Germinal center (tissue), 1 donor: ENCODE measurements at places on chromosomes 7 and 10.

DNA sequence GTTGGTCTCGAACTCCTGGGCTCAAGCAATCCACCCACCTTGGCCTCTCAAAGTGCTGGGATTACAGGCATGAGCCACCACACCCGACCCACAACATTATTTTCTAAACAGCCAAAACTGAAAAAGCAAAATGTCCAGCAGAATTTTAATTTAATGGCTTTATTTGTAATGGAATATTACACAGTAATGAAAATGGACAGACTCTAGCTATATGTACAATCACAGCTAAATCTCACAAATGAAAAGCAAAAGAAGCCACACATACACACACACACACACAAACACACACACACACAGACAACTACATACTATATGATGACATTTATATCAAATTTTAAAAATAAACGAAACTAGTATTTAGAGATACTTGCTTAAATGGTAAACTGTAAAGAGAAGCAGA lies 18.7 kb downstream of the ARHGAP19 start:
- no peak for DNase-seq

DNA sequence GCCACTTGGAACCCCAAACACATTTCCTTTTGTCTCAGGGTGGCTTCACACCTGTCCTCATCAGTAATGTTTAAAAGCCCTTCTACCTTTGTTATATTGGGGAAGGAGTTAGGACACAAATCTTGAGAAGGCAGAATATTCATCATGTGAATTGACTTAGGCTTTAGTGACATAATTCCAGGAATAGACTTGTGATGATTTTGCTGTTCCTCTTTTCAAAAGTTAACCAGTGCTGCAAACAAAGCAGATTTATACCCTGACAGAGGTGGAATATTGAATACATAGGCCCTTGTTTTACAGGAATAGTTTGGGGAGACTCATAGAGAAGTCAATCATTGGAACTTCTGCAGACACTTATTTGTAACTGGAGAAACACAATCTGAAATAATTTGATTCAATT lies 27.0 kb downstream of the ZNF786 start:
- no peak for DNase-seq

DNA sequence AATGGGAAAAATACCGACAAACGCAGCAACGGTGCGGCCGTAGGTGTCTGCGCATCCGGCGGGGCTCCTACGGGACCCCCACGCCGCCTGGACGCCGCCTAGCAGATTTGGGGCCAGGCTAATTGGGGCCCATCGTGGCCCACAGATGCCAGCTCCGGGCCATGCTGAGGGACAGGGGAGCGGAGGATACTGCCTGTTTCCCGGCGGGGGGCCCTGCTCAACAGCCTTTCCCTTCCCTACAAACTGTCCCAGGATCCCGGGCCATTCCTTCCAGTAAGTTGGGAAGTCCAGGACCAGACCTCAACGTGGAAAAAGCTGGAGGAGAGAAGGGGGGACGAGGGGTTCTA lies 21.7 kb upstream of the GPER1 start:
- no peak for DNase-seq

DNA sequence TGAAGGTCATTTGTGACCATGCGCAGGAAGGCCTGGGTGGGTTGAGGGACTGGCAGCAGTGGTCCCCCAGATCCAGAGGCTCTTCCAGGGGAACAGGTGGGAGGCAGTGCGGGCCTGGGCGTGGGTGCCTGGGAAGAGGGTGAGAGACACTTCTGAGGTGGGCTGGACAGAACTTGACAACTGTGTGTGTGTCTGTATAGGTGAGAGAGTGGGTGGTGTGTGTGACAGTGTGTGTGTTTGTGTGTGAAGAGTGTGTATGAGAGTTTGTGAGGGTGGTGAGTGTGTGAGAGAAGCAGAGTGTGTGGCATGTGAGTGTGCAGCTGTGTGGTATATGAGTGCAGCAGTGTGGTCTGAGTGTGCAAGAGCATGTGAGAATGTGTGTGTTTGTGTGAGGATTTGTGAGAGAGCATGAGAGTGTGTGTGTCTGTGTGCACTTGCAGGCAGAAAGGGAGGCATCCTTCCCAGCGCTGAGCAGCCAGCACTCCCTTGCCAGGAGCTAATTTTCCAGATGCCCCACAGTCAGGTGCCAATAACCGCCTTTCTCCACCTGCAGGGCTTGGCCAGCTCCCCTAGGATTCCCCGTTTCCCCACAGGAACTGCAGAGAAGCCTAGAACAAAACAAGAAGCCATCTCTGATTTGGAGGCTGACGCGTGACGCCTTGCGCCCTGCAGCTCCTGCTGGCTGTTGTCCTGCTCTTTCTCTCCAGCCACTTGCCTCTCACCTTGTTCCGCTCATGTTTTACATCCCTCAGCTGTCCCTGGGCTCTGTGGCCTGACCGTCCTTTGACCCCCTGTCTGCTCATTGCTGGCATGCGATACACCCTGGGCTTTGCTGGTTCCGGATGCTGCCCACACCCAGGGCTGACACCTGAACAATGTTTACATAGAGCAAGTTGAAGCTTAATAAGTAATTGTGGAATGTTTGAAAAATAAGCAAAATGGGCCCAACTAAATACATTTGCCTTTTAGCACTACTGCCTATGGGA lies 88.0 kb downstream of the TMEM178B start:
- DNase-seq = no peak

DNA sequence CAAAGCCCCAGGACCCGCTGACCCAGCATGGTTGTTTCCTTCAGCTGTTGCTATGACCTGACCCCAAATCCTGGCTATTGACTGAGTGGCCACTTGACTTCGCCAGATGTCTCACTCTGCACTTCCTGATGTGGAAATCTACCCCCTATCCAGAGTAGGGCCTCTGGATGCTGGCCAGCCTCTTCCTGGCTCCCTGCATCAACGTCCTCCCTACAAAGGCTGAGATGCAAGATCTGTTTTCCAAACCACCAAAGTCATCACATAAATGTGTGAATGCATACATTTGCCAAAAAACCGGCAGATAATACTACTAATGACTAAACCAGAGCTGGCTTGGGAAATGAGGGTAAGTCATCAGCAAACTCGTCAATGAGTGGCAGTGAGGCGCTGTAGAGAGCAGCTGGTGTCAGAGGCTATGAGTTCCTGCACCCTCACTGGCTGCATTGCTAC lies 70.4 kb downstream of the PYROXD2 start:
- DNase-seq = no peak

GRCh38 chr7:122148081-122148480 lies 4.0 kb upstream of the AASS start:
- no peak for DNase-seq

GRCh38 chr10:113666682-113667252 lies 2.9 kb upstream of the NRAP start:
- no peak for DNase-seq

GRCh38 chr10:119306514-119306951 lies 99.2 kb downstream of the GRK5 start:
- DNase-seq = peak; percentile 94

DNA sequence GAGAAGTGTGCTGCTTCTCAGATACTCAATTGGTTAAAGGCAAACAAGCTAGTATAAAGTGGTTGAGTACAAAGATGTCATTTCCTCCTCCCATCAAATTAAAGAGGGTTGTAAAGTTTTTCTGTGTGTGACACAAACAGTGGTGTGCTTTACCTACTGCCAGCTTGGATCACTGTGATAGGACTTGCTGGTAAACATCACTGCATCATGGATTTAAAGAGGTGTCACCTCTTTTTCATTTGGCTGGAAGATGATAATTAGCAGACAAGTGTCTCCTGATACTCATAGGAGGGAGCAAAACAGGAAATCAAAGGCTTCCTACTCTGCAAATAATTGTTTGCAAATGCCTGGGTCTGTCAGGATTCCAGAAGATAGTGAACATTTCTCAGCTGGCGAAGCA lies 200.5 kb downstream of the MDFIC start:
- no peak for DNase-seq

DNA sequence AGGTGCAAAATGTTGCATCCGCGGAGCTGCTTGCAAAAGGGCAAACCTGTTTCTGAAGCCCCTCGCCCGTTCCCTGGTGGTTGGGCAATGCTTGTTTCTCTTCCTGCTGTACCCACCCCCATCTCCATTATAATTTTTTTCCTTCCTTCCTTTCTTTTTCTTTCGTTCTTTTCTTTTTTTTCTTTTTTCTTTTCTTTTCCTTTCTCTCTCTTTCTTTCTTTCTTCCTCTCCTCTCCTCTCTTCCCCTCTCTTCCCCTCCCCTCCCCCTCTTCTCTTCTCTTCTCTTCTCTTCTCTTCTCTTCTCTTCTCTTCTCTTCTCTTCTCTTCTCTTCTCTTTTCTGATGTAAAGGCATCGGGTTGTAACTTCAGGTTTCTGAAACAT lies 278.2 kb downstream of the GATA3 start:
- DNase-seq = no peak

- DNase-seq = no peak
Measured at GRCh38 chr10:66586073-66586472, 339.8 kb upstream of the LRRTM3 start.

DNA sequence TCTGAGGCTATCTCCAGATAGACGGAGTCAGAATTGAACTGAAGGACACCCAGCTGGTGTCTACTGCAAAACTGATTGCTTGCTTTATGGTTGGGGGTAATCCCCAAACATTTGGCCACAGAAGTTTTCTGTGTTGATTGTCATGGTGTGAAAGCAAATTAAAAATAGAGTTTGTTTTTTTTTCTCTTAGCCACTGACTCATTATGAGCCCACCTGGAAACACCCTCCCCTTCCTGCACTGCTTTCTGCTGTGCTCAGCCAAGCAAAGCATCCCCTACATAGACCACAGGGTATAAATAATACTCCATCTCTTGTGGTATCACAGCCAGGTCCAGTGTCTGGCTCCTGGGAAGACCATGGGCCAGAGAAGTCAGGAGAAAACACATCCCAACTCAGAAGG lies 6.5 kb upstream of the VWC2 start:
- no peak for DNase-seq

DNA sequence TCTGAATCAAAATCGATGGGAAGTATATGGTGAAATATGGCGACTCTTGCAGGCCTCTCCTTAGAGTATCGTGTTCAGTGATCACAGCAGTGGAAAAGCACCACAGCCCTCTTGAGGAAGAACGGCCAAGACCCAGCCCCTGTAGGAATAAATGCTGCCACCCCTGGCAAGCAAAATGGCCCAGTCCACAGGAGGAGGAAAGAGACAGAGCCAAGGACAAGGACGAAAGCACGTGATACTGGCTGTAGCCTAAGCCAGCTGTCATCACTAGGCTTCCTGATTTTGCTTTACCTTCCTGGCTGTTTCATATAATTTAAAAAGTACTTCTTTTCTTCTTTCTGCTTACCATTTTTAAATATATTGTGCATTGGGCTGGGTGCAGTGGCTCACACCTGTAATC lies 395.0 kb upstream of the SHH start:
- DNase-seq = no peak

GRCh38 chr7:100380196-100380595 lies 6.9 kb downstream of the PILRA start:
- no peak for DNase-seq

DNA sequence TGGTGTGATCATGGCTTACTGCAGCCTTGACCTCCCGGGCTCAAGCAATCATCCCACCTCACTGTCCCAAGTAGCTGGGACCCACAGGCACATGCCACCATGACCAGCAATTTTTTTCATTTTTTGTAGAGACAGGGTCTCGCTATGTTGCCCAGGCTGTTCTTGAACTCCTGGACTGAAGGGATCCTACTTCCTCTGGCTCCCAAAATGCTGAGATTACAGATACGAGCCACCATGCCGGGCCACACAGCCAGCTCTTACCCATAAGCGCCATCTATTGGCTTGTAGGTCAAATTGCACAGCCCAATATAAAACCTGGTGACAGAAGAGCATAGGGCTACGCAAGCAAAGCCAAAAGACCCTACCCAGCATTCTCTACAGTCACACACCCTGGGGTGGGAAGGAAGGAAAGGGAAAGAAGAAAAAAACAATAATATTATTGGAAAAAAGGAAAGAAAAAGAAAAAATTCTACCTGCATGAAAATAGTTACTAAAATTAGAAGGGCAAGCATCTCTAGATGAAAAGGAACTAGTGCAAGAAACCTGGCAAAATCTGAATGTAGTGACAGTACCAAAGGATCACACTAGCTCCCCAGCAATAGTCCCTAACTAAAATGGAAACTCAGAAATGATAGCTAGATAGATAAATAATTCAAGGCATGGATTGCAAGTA lies 29.4 kb upstream of the AMPH start:
- DNase-seq = peak; percentile 23

- no peak for DNase-seq
Measured at GRCh38 chr7:14288701-14289100, 299.2 kb upstream of the ETV1 start.
